ENCODE measurements at places on chromosomes 4 and X.

DNA sequence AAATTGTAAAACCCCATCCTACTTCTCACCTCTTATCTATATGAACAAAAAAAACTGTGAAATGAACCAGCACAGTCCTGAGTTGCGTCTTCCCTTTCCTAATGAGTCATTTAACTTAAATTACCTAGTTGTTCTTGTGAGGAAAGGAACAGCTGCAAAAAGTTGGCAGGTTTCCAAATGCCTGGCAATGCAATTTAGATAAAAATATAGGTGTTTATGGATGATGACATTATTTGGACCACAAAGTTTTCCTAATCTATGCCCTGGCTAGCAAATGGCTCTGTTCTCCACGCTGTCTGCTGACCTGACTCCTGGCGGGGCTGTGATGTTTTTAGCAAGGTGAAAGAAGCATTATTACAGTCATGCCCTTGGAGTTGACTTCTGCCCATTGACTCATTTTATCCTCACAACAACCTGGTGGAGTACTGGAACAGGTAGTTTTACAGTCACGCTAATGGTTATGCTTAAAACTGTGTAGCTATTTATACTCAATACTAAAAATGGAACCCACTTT lies 29.8 kb upstream of the RELL1 start:
- no peak for DNase-seq

DNA sequence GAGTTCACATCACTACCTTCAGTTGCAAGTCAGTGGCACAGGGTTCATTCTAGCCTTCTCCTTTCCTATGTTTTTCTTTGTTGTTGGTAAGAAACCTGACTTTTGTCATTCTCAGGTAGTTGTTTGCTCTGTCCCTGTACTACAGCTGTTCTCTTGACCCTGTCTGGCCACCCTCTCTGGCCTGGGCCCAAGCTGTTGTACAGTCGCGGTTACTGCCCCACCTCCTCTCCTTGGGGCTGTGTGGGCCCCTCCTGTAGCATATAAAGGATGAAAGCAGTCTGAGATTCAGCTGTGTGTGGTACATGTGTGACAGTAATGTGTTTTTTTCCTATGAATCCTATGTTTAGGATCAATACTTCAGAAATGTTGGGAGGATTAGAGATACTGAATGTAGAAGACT lies 12.5 kb downstream of the MOB1B start:
- no peak for DNase-seq

DNA sequence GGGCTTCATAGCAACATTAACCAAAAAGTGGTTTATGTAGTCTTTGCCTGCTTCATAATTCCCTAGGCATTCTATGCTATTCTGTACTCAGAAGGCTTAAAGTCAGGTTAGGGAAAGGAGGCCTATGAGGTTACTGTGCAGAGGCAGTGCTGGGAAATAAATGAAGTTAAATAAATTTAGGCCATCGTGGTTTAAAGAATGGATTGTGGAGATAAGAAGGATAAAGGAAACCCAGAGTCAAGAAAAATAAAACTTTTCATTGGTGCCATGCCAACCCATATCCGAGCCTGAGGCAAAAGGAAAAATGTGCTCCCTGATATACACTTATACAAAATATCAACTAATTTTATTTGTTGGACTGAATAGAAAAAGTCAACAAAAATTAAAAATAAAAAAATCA lies 70.2 kb downstream of the AR start:
- no peak for DNase-seq

DNA sequence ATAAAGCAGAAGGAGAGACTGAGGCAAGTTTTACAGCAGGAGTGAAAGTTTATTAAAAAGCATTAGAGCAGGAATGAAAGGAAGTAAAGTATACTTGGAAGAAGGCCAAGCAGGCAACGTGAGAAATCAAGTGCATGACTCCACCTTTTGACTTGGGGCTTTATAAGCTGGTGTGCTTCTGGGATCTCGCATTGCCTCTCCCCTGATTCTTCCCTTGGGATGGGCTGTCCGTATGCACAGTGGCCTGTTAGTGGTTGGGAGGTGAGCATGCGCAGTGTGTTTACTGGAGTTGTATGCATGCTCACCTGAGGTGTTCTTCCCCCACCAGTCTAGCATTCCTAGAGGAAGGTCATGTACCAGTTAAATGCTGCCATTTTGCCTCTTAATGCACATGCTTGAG lies 29.1 kb upstream of the C1QTNF7 start:
- no peak for DNase-seq

DNA sequence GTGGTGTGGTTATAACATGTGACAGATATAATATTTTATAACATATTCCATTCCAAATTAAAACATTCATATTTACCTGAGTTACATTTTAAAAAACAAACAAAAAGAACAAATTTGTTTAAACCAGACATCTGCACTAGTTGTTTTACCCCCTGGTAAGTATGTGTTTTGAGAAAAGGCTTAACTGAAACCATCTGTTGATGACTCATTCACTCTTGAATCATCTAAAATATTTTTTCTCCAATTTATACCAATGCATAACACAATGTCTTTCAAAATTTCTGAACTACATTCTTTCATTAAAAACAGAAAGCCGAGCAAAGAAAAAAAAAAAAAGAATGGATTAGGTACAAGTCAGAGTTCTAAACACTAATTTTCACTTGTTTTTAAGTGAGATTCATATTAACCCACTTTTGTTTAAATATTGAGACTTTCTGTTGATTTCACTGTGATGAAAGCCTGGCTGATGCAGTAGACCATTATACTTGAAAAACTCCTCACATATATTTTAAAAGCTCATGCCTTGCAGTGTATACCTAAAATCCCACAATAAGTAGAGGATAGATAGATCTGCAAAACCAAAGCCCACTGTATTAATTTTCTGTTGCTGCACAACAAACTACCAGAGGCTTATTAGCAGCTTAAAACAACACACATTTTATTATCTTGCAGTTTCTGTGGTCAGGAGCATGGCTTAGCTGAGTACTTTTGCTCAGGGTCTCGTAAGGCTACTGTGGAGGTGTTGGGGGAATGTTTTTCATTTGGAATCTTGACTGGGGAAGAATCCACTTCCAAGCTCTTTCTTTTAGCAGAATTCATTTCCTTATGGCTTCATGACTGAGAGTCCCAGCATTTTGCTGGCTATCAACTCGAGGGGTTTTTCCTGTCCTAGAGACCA lies 221.5 kb downstream of the PCDH18 start:
- no peak for DNase-seq

DNA sequence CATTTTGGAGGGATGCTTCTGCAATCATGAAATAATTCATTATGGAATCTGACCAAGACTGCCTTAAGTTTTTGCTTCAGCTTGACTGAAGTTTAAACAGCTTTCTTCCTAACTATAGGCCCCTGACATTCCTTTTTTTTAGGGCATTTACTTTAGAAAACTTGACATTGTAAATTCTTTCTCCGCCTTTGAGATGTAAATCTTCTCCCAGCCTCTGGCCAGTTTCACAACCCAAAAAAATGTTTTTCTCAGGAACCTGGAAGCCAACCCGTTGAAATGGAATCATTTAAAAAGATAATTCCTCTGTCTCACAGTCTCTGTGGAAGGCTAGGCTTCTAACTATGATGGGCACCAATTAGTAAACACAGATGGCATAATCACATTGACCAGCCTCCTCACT lies 710.4 kb upstream of the PABPC4L start:
- no peak for DNase-seq

DNA sequence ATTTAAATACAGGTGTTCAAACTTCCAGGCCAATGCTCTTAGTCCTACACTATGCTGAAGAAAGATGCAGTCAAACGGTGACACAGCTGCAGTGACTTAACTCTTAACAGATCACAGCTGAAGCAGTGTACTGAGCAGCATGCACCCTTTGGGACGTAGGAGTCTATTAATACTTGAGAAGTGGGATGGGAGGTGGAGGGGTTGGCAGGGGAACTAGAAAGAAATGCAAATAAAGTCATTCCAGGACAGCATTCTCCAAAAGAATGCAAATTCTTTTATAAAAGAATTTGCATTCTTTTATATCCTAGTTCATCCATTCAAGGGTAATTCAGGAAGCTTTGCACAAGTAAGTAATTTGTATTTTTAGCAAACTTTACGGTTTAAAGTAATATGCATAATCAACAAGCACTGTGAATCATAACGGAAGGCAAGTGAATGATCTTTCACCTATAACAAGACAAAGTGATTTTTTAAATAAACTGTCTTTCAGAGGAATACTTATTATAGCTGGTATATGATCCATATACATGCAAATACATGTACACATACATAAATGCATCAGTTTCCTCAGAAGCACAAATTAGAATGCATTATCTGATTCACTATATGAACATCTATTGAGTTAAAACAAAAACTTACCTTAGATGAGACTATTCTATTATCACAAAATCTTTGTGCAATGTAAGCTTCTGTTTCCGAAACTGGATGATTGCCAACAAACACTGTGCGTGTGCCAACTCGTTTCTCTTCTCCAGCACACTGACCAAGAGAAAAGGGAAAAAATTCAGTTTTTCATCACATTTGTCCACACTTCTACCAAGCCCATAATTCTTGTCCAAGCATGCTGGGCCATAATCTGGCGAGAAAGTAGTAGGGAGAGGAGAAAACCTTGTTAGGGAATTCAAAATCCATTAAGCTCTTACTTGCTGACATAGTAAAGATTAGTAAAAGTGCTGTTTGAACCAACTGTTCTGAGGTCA lies 106.5 kb downstream of the ATP11C start:
- DNase-seq = no peak

GRCh38 chr4:85496126-85496849 lies 21.3 kb downstream of the ARHGAP24 start:
- no peak for DNase-seq

GRCh38 chr4:15325987-15326386 lies 101.8 kb upstream of the C1QTNF7 start:
- no peak for DNase-seq

DNA sequence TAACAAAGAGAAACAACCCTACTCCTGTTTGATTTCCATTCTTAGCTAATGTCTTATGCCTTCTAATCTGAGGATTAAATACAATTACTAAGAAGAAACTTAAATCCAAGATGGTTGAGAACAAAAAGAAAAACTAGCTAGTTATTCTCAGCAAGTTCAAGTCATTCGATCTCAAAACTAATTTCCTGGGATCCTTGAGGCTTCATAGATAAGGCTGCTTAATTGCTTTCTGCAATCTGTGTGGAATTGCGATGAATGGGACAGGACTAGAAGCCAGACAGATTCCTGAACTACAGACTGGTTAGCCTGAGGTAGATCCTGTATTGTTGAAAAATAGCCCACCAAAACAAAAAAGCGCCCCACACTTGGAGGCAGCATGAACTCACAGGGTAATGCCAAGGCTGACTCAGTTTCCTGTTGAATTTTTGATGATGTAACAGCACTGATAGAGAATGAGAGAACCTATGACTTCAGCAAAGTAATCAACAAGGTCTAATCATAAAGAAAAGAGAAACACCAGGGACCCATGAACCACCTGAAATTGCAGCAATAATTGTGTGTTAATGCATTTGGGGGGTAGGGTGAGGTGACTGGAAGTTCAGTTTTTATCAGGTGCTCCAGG lies 33.9 kb downstream of the KLHL15 start:
- DNase-seq = no peak

- no peak for DNase-seq
Observed at GRCh38 chr4:169115897-169116254, 105.8 kb upstream of the CBR4 start.

GRCh38 chr4:54554339-54554990 lies 103.3 kb upstream of the KIT start:
- no peak for DNase-seq

GRCh38 chr4:183182873-183183725 lies 84.0 kb downstream of the WWC2 start:
- DNase-seq = no peak

DNA sequence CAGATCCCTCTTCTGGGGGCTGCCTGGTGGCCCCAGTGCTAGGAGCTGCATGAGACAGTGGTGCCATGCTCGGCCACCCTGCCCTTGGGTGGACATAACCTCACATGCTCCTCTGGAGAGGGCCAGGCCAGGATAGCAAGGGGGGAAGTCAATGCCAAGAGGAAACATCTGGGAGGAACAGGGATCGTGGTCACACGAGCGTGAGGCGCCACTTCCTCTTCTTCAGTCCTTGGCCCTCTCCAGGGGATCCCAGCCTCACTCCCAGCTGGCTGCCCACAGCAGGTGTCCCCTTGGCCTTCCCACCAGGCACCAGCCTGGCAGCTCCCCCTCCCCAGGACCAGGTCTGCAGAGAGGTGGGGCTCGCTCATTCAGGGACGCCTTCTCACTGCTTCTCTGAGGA lies 28.6 kb downstream of the TBC1D14 start:
- no peak for DNase-seq

DNA sequence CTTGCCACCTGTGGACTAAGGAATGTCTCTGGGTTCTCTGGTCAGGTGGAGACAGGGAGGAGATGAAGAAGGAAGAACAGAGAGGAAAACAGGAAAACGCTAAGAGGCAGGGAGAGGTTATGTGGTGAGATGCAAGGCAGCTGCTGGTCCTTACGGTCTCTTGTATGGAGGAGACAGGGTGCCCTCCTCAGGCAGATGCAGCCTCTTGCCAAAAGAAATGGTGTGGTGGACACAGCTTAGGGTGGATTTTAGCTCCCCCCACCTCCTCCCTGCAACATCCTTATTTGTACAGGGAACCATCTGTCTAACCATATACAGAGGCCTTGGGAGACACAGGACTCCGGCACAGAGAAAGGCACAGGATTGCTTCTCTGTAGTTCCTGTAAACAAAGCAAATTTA lies 9.7 kb downstream of the OCIAD2 start:
- no peak for DNase-seq

- no peak for DNase-seq
Observed at GRCh38 chrX:134753718-134754008, 95.4 kb upstream of the PLAC1 start.

GRCh38 chr4:156830351-156830750 lies 141.2 kb downstream of the PDGFC start:
- DNase-seq = no peak
